ENCODE measurements at places on chromosomes 2 and 18.

GRCh38 chr2:236464140-236464539 is 105.5 kb upstream of the ACKR3 start:
- no peak for DNase-seq

- no peak for DNase-seq
Measured at GRCh38 chr2:202721621-202722020, 86.9 kb downstream of the FAM117B start.

- no peak for DNase-seq
Measured at GRCh38 chr2:119011162-119011909, 69.3 kb downstream of the MARCO start.

- no peak for DNase-seq
Measured at GRCh38 chr2:148971547-148971946, 67.0 kb upstream of the LYPD6B start.

- no peak for DNase-seq
Measured at GRCh38 chr2:157173740-157174184, 83.7 kb upstream of the GALNT5 start.

GRCh38 chr2:159153463-159153862 is 133.0 kb downstream of the WDSUB1 start:
- DNase-seq = no peak

- no peak for DNase-seq
Measured at GRCh38 chr18:77749089-77749488, 499.4 kb downstream of the GALR1 start.

DNA sequence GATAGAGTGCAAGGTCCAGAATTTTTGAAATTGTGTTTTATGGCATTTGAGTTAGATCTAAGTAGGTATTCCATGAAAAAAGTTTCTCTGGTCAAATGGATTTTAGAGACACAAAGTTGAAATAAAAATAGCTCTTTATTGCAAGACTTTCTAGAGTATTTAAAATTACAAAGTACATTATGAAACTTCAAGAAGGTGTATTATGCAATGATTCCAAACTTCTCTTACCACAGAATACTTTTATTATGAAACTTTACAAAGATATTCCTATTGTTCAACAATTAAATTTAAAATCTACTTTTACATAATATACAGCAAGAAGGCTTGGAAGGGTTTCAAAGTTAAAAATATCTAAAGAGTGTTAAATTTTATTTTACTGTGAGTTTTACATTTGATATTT is 65.9 kb downstream of the CALCRL start:
- no peak for DNase-seq

DNA sequence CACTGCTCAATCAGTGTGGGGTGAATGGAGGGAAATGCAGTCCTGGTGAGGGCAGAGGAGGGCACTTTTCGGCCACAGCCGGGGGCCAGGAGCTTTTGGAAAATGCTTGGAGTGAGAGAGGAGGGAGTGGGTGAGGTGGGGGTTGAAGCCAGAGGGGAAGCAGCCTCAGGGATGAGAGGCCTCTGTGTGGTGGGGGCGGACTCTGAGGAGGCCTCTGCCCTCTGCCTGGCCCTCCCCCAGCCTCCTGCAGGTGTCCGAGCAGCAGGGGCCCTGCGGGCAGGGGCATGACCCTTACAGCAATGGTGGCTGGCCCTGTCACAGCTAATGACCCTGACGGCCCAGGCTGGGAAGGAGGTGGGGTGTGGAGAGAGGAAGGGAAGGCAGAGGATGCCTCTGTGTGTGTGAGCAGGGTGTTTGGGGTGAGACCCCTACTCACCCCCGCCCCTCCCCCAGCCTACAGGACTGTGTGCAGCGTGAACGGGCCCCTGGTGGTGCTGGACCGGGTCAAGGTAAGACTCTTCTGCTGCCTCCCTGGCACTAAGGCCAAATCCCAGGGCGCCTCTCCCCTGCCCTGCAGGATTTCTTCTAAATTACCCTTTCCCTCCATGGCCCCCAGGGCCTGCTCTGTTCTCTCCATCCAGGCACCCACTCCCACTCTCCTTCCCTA is 7.6 kb downstream of the ATP6V1B1 start:
- no peak for DNase-seq

GRCh38 chr2:63093502-63093901 is 42.9 kb downstream of the OTX1 start:
- no peak for DNase-seq

DNA sequence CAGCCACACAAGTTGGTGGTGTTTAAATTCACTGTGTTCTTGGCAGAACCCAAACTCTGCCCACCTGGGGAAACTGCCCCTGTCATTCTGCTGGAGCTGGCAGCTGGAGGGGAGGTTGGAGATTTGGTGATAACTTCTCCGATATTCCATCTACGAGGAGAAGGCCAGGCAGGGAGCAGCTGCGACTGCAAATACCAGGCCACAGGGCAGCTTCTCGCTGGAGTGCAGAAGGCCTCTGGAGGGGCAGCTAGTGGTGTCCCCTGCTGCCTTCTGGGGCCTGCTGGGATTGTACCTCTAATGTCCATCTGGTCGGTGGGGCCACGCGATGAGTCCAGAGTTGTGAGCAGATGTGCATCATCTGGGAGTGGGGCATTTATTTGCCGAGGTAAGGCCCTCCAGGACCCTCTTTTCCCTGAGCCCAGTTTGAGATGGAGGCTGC is 98.9 kb downstream of the ACKR3 start:
- no peak for DNase-seq

DNA sequence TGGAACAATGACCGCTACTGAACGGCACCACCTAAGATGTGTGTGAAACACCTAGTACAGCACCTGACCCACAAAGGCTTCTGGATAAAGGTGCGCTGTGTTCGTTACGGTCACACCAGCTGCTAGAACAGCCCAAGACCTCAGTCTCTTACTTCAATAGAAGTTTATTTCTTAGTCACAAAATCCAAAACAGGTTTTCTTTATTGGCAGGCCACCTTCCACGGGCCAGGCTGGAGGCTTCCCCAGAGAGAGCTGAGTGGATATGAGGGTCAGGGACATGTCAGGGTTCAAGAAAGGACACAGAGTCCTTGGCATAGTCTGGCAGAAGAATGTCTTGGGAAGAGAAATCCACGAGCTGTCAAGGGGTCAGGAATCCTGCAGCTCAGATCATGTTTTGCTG is 92.2 kb downstream of the COL6A3 start:
- no peak for DNase-seq

GRCh38 chr18:58953627-58954026 is 89.0 kb downstream of the ZNF532 start:
- no peak for DNase-seq

DNA sequence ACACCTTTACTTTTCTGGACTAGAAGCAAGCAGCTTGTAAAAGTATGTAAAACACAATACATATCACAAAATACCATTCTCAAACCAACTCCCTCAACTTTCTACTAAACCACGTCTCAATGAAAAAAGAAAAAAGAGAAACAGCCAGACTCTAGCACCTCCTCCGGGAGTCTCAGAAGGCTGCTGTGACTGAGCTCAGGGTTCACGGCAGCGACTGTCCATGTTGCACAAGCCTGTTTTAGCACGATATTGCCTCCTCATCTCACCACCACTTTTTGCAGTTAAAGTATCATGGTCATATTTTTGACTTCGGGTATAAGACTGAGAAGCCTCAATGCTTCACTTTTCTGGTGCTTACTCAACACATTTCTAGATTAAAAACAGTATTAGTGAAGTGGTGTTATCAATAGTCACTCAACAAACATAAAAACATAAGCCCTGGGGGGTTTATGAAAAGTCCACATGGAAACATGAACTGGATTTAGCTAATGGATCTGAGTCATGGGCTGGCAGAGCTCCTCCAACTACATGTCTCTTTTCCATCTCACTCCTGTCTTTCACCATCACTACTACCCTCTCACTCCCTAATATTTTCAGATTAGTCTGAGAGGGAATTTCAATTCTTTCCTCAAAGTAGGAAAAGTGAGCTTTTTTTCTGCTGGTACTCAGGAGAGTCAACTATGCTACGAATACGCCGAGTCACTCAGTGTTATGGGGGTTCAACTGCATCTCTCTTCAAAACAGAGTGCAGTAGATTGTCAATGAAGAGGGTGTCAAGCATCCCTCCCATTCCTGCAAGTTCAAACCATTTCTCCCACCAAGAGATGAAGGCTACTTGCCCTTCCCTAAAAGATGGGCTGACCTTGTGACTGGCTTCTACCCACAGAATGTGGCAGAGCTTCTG is 113.7 kb downstream of the OSR1 start:
- no peak for DNase-seq

DNA sequence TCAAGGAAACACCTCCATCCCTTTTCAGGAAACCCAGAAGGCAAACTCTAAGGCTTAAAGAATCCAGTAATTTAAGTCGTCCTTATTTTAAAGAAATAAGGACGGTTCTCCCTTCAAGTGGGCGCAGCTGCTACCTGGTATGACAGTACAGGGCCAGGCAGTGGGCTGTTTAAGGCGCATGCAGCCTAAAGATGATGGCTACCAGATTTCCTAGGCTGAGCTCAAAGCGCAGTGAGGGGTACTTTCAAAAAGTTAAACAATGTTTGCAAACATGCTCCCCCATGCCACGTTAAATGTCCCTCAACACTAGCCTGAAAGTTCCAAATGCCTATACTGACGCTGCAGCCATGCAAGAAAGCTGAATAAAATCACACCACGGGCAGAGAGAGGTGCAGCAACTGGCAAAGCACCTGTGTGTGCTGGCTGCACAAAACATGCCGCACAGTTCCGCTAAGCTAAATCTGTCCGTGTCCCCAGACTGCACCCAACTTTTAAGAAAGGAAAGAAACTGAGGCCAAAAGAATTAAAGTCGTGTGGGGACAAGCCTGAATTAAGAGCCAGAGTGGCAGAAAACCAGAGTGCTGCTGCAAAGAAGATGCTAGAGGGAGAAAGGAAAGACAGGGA is 583 bp downstream of the HIBCH start:
- DNase-seq = no peak

DNA sequence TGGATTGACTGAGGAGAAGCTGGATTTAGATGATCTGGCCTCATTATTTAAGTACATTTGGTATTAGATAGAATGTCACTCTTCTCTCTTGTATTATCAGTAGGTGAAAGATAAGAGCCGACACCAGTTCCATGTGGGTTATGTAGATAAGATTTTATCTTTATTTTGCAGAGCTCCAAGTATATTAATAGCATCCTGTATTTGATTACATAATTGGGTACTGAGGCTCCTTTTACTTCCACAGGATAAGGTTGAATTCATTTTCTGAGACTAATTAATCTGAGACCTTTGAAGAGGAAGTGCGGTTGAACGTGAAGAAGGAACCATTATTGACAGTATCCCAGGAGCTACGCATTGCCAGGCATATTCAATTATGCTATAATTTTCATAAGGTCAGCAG is 32.8 kb upstream of the CD226 start:
- no peak for DNase-seq
